Muscle of arm (tissue), 14 donors: ENCODE measurements at places on chromosomes 5 and 9.

GRCh38 chr9:128333451-128333869 is 6.9 kb upstream of the SLC27A4 start:
- no peak for DNase-seq

DNA sequence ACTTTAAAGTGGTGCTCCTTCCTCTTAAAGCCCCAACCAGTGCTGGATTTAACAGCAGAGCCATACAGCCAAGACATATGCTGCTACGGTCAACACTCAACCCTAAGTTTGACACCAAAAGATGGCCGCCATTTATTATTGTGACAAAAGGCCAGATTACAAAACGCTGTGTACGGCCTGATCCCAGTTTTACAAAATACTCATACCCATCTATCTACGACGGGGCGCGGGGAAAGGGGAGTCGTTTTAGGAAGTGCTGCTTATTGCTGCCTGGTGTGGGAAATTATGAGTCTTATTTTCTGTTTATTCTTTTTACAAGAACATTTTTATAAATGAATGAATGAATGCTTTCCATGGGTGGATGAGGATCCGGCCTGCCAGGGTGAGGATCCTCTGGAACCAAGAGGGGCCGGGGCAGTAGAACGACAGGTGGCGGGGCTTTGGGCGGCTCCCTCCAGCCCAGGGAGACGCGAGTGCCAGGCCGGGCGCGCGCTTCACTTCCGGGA is 457 bp upstream of the IDNK start:
- DNase-seq, result peak; percentile 74

- DNase-seq, result no peak
Measured at GRCh38 chr5:148633067-148633377, 21.3 kb downstream of the HTR4 start.

DNA sequence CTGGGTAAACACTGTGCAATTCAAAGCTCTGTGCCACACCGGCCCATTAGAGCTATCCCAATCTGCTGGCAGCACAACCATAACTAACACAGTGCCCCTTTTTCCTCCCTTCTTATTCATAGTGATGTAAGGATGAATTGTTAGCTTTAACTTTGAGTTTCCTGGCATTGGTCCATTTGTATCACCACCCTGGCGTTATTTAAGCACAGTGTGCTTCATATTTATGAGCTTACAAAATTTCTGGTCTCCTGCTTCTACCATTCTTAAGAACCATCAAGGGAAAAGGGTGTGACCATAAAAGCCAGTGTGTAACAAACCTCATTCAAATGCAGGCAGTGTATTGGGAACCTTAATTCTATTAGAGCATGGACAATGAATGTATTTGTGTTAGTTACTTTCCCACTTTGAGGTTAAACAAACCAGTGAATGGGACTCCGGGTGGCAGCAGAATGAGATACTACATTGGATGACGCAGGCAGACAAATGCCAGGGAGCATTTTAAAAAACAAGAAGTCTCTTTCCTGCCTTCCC is 222.6 kb downstream of the TMEM161B start:
- no peak for DNase-seq

- no peak for DNase-seq
Measured at GRCh38 chr9:86119457-86119856, 20.1 kb upstream of the GOLM1 start.
